ENCODE measurements at places on chromosomes 5 and 9.

GRCh38 chr9:130110596-130111021 is 56.9 kb downstream of the GPR107 start:
- DNase-seq = no peak

- no peak for DNase-seq
Measured at GRCh38 chr5:54628050-54628449, 110.5 kb downstream of the SNX18 start.

- DNase-seq = no peak
Measured at GRCh38 chr5:144438237-144438636, 267.6 kb downstream of the KCTD16 start.

DNA sequence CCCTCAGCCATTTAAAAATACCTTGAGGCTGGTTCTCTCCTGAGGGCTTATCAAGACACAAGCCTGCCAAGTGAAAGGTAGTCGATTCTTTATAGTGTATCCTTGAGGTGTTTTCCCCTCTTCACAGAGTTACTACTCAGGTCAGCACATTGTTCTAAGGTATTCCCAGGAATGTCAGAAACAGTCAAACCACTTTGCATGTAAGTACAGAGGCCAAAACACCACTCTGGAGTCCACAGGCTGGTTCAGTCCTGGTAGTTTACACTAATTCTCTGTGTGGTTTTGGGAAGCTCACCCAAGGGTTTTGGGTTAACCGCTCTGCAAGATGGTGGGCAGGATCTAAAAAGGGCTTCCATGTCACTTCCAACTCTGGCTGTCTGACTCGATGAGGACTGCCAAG is 162.3 kb upstream of the PPP2R2B start:
- DNase-seq = no peak

DNA sequence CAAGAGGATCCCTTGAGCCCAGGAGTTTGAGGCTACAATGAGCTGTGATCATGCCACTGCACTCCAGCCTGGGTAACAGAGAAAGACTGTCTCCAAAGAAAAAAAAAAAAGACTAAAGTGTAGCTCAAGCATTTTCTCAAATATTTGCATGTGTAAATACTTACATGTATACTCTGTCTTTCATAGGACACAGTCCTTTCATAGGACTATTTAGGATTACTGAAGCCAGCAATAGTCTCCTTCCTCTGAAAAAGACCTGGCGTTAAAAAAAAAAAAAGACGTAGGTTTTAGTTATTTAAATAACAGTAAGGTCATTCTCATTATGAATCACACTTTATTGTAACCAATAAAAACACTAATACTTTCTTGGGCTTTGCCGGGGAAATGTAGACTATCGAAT is 29.9 kb downstream of the HSDL2 start:
- no peak for DNase-seq

- DNase-seq = no peak
Measured at GRCh38 chr5:155598552-155598951, 585.0 kb downstream of the KIF4B start.

DNA sequence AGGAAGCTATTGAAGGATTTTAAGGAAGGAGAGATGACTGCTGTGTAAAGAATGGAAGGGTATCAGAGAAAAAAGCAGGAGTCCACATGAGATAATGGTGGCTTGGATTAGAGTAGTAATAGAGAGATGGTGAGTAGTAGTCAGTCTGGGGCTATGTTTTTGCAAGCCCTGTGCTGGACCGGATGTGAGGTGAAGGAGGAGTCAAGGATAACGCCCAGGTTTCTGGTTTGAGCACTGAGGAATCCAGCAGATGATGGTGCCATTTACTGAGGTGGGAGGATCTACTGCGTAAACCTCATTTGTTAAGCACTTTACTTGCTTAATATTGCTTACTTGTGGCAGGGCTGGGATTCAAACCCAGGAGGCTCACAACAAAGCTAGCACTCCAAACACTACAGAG is 1.1 kb downstream of the TIGD6 start:
- no peak for DNase-seq

DNA sequence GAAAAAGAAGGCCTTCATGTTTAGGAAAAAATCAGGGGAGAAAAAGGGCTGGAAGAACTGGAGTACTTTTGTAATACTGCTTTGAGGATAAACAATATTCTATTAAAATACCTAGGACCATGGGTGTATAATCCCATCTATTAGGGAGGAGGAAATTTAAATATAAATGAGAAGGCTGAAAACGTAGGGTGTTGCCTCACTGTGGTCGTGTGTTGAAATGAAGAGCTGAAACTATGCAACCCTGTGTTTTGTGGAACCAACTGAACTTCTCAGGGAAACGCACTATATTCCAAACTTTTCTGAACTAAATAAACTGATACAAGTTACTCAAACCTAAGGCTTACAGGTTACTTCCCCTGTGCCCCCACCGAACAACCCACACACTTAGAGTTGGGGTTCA is 4.5 kb upstream of the CNTLN start:
- DNase-seq = no peak

DNA sequence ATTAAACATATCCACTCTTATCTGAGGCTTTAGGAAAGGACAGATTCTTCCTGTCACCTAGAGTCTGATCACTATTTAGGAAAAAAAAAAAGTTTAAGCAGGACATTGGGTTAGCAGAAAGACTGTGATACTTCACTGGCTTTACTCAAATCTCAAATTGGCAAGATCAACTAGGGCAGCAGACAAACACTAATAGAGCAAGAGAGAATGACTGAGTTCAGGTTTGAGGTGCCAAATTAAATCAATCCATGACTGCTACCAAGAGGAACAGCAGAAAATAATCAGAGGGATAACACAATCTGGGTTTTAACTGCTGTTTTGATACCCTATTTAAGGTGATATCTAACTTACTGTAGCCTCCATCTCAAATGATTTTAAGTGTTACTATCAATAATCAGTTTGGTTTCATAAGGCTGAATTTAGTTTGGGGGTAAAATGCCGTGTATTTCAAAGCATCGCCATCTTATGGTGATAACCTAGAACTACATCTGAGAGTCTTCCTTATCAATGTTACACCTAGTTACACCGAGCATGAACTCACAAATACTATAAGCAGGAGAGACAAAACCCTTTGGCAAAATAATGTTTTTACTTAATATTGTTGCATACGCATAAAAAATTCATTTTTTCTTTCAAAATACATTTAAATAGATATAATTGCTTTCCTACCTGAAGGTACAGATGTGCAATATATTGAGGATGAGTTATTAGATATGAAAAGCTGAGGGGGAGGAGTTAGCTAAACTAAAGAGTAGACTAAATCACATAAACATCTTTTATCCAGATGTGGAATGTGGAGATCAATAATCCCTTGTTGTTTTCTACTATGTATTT is 286.4 kb upstream of the CDH12 start:
- DNase-seq = no peak

DNA sequence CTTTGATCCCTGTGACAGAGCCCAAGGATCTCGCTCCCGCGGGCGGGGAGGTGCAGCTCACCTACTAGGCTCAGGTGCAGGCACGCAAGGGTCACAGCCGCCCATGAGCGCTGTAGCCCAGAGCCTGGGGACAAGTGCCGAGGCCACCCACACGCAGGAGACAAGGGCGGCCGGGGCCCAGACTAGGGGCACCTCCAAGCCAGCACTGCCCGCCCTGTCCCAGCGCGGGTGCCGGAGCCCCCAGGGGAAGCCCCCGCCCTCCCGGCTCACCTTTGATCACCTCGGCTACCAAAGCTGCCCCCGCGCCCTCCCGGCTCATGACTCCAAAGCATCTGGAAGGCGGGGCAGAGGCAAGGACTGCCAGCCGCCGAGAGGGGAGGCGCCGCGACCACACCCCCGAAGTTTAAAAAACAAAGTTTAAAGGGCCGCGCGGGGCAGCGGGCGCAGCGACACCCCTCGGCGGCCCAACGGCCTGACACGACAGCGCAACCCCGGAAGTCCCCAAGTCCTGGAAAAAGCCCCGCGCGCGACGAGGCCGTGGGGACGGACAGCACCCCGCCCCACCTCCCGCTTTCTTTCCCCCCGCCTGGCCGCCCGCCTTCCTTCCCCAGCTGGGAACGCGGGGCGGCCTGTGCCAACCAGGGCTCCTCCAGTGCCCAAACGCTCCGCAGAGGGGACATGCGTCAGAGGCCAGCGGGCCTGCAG is 53.0 kb downstream of the CDC14B start:
- peak; percentile 72 for DNase-seq

DNA sequence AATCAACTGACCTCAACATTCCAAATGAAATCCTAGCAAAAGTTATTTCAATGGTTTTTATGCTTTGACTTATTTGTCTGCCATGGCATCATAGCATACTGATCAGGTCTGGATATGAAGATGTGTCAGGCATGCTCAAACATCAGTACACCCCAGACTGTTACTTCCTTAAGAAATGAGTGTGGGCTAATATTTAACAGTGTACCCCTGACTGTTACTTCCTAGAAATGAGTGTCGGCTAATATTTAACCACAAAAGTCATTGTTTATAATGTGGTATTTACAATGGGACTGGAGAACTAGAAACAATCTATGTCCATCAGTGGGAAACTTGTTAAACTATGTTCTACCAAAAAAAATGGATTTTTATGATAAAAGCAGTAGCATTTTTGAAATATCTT is 38.1 kb upstream of the HNRNPA0 start:
- no peak for DNase-seq

DNA sequence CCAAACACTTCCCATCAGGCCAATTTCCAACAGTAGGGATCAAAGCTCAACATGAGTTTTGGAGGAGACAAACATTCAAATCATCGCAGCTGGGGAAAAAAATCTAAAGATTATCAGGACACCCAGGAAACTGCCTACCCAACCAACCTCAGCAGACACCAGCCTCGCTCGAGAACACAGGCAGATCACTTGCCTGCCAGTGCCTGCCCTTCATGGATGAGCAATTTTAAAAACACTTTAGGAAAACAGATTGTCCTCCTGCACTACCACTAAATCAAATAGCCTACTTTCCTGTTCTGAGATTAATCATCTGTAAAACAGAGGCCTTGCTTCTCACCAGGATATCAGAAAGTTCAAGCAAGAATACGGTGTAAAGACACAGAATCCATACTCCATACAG is 14.7 kb upstream of the TMEM174 start:
- no peak for DNase-seq

- DNase-seq = no peak
Measured at GRCh38 chr5:151060742-151061141, 20.1 kb downstream of the TNIP1 start.

GRCh38 chr9:107361816-107362215 is 78.7 kb downstream of the RAD23B start:
- DNase-seq = no peak

GRCh38 chr9:87020169-87020950 is 73.1 kb upstream of the GAS1 start:
- DNase-seq = no peak

GRCh38 chr5:177537389-177538361 is 16.7 kb downstream of the FAM193B start:
- DNase-seq = no peak

DNA sequence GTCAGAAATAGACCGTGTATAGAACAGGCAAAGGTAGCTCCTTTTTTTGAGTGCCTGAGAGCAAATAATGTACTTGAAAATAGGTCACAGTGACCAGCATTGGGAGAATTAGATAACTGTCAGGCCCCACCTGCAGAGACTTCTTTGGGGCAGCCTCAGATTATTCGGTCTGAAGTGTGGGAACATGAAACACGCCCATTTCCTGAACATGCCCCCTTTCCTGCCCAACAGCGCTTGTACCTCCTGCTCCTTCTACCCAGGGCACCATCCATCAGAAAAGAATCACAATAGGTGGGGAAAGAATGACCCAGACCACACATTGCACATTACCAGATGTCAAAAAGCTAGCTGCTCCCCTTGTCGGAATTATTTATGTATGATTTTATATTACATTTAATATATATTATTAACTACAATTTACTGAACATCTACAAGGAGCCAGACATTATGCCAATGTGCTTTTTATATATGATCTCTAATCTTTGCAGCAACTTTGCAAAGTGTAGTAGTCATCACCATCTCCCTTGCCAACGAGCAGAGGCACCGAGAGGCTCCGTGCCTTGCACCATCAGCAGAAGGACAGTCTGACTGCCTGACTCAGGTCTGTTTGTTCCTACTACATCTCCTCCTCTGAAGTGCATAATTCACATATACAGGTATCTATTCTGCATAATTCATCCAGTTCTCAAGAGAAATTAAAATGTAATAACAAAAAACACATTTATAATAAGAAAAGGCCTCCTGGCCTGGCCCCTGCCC is 39.5 kb downstream of the PTPN3 start:
- DNase-seq = no peak

DNA sequence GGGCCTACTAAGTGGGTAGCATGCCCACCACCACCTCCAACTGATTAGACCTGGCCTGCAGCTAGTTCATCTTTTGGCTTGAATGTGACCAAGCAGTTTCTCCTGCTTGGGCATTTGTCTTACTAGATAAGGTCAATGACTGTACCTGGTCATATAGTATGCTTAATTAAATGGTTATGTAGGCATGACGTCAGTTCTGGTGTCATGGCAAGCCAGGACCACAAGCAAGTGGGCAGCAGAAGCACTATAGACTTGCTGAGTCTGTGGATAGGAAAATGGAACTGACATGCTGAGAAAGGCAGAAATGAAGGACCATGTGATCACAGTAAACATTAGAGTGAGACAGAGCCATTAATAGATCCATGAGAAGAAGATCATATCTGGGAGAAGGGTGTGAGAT is 55.6 kb upstream of the C6 start:
- DNase-seq = no peak

DNA sequence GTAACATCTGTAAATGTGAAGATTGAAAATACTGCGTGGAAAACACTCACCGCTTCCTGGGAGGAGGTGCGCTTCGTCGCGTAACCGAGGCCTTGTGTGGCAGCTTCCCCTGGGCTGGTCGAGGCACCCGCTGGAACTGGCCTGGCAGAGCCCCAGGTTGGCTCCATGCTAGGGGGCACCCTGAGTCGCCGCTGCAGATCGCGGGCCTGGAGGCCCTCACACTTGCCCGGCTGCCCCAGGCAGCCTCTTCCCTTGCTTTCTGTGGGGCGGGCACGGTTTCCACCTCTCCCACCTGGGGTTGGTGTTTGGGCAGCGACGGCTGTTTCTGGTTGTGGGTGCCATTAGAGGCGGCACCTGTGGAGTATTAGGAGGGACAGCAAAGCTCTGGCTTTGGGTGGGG is 852 bp downstream of the ZNF354C start:
- DNase-seq = no peak

GRCh38 chr5:104789366-104789765 is 1226.8 kb upstream of the NUDT12 start:
- DNase-seq = no peak

GRCh38 chr9:111276431-111277128 is 53.4 kb downstream of the OR2K2 start:
- DNase-seq = no peak

DNA sequence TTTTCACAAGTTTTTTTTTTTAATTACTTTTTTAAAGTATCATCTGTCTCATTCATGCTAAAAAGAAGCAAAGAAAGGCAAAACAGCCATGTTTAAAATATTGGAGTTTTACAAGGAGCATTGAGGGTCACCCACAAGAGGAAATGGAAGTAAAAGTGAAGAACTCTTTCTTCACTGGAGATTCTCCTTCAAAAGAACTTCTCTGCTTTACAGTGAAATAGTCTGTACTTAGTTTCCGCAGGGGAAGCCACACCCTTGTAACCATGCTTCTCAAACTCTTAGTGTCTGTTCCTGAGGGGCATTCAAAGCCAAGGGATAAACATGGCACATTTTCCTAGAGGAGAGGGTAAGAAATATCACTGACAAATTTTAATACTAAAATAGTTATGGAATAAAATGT is 8.6 kb downstream of the C9orf72 start:
- no peak for DNase-seq

- DNase-seq = no peak
Measured at GRCh38 chr5:67331296-67331925, 134.8 kb upstream of the CD180 start.

Data from T-helper 17 cell (primary cell).